ENCODE measurements at places on chromosomes 3 and 15. TPM values are rescaled to one million over a fixed set of nuclear protein-coding genes. Genes with fewer than 3 reads are reported as not detected.
A peak's percentile ranks its signal among the peaks of the same experiment; 100 is the strongest.

SKOR1 gene
- total RNA-seq = 1.3 TPM

MELTF gene
- total RNA-seq = 5.3 TPM

- no peak for DNase-seq
Measured at GRCh38 chr15:89998141-89998661, 2.9 kb upstream of the ZNF710 start.

ANAPC13 gene
- total RNA-seq = 39.1 TPM

GRCh38 chr3:127668906-127669305, 3.8 kb upstream of the ABTB1 start:
- peak; percentile 32 for DNase-seq

- no peak for DNase-seq
Measured at GRCh38 chr3:157438194-157438730, 1.6 kb downstream of the PTX3 start.

EAF2 gene
- 7.1 TPM for total RNA-seq

TRH gene
- not detected for total RNA-seq

SLC22A13 gene
- 0.98 TPM for total RNA-seq

SCG5 gene
- total RNA-seq = 2.5 TPM

CYP1A2 gene
- total RNA-seq = not detected

- DNase-seq = no peak
Measured at GRCh38 chr3:31178467-31178866, 284.0 kb upstream of the GADL1 start.

- no peak for DNase-seq
Measured at GRCh38 chr3:161266731-161267150, 45.6 kb downstream of the NMD3 start.

DNA sequence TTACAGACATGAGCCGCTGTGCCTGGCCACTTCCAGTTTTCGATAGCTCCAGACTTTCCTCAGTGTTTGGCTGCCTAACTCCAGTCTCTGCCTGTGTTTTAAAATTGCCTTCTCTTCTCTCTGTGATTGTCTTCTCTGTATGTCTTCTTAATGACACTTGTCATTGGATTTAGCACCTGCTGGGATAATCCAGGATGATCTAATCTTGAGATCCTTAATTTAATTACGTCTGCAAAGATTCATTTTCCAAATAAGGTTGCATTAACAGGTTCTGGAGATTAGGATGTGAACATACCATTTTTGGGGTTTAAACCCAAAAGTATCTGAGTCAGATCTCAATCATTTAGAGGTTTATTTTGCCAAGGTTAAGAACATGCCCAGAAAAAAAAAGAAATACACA, 222.2 kb upstream of the PDZRN3 start:
- no peak for DNase-seq

SLITRK3 gene
- total RNA-seq = not detected

GRCh38 chr3:183777016-183777618, 48.3 kb downstream of the MAP6D1 start:
- DNase-seq = no peak

DNA sequence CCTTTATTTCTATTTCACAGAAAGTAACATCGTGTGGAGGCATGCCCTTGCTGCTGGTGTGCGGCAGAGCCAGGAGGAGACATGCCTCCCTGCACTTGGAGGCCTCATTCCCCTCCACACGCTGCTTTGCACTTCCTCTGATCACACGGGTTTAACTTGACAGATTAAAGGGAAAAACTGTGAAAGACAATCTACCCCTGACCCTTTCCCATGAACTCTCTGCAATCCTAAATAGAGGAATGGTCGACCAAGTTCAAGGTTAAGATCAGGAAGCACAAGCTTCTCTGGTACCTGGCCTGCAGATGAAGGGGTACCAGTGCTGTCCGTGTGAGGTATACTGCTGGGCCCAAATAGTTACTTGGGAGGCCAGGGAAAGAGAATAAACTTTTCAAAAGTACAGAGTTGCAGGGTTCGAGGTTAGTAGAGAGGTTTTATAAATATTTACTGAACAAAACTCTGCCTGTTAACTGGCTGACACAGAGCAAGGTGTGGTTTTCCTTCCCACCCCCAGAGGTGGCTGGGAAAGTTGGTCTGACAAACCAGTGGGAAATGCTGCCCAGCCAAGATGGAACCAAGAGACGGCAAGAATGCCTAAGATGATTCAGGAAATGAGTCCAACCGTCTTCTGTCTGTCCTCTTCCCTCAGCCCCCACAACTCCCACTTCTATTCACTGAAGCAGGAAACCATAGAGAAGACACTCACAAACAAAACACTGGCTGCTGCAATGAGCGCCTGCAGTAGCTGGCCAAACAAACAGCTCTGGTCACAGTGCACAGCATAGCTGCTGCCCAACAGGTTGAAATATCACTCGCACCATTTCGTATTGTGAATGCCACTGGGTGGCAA, 79.6 kb downstream of the IGF2BP2 start:
- no peak for DNase-seq

- DNase-seq = no peak
Measured at GRCh38 chr15:45126535-45127158, 3.0 kb downstream of the DUOXA1 start.

- no peak for DNase-seq
Measured at GRCh38 chr3:172624999-172625398, 85.9 kb downstream of the NCEH1 start.

- DNase-seq = no peak
Measured at GRCh38 chr3:173938616-173939015, 541.1 kb downstream of the NLGN1 start.

IQCF5 gene
- total RNA-seq = not detected

- DNase-seq = no peak
Measured at GRCh38 chr3:119211193-119211592, 29.5 kb downstream of the B4GALT4 start.

FAM107A gene
- 38.3 TPM for total RNA-seq

ZNF80 gene
- not detected for total RNA-seq

CHRM5 gene
- total RNA-seq = 0.18 TPM

- no peak for DNase-seq
Measured at GRCh38 chr3:197202694-197203093, 95.7 kb downstream of the DLG1 start.

DNA sequence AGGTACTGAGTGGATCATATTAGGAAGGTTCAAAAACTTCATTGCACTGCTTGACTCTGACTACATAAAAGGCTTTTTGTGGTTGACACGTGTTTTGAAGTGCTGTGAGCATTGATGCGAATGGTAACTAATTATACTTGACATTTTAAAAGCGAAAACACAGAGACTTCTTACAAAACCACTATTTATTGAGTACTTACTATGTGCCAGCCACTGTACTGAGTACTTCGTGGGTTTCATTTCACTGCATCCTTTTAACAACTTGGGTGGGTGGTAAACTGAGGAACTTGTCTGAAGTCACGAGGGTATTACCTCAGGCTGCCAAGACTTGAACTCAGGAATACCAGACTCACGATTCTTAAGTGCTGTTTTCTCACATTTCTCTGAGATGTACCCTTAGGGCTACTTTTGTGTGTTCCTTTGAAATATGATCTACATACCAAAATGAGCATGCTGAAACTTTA, 45.3 kb upstream of the PPP4R2 start:
- no peak for DNase-seq

- DNase-seq = no peak
Measured at GRCh38 chr15:45346381-45346780, 32.0 kb downstream of the GATM start.

GRCh38 chr3:62622553-62623174, 249.3 kb upstream of the FEZF2 start:
- DNase-seq = no peak

DNA sequence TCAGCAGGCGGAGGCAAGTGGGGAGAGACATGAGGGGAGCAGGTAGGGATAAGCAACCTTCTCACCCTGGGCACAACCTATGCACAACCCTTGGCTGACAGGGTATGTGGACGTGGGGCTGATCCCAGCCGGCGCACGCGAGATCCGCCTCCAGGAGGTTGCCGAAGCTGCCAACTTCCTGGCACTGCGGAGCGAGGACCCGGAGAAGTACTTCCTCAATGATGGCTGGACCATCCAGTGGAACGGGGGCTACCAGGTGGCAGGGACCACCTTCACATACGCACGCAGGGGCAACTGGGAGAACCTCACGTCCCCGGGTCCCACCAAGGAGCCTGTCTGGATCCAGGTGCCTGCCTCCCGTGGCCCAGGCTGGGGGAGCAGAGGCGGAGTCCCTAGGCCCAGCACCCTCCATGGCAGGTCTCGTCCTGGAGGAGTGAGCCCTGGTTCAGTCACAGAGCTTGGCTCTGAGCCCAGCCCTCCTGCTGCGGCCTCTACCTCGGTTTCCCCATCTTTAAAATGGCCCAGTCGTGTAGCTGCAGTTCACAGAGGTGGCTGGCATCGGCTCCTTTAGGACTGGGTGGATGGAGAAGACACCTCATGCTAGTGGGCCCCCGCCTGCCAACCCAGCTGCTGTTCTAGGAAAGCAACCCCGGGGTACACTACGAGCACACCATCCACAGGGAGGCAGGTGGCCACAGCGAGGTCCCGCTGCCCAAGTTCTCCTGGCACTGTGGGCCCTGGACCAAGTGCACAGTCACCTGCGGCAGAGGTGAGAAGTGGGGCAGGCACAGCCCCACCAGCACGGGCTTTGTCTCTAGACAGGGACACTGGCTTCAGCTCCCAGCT, 96.0 kb downstream of the TBC1D2B start:
- no peak for DNase-seq

GRCh38 chr3:67635806-67636205, 18.6 kb downstream of the SUCLG2 start:
- no peak for DNase-seq

RLBP1 gene
- total RNA-seq = not detected

GRCh38 chr15:52464478-52464877, 64.2 kb downstream of the MYO5A start:
- DNase-seq = no peak

DNA sequence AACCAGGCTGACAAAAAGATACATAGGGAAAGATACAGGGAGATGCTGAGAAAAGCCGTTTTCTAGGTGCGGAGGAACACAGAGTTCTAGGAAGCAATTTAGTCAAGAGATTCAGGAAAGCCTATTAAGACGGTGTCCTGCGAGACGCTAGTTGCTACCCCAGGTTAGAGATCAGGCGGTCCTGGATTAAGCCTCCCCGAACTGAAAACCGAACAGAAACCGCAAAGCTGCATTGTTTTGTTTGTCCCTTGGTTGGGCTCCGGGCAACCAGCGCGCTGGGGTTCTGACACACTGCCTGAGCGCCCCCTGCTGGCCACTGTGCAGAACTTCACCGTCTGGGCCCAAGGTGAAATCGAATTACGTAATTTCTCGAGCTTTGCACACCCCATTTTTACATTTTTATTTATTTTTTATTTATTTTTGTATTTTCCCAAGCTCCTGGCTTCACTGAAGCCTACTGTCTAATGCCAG, 37.3 kb upstream of the NDUFB4 start:
- peak; percentile 91 for DNase-seq

GASK1A gene
- 17.8 TPM for total RNA-seq

GRCh38 chr15:80076321-80077318, 17.1 kb downstream of the ZFAND6 start:
- DNase-seq = no peak

DNA sequence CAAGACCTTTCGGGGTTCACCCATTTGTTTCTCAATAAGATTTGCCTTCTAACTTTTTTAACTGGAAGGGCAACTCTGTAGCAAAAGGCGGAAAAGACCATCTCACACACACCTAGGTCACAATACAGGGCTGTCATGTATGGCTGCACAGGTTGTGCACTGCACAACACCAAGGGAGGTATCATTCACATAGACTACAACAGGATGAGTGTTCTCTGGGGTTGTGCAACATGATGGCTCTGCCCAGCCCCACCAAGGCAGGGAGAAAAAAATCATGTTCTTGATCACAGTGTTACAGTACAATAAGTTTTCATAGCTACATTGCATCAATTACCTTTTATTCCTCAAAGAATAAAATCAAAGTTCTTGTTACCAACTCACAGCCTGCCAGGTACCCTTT, 52.8 kb downstream of the ANXA2 start:
- DNase-seq = no peak

- peak; percentile 72 for DNase-seq
Measured at GRCh38 chr3:168249550-168250414, 154.1 kb upstream of the GOLIM4 start.

ADAMTSL3 gene
- total RNA-seq = 39.1 TPM

- no peak for DNase-seq
Measured at GRCh38 chr3:43171748-43172147, 65.9 kb upstream of the POMGNT2 start.

- DNase-seq = no peak
Measured at GRCh38 chr3:144350125-144350524, 378.5 kb downstream of the DIPK2A start.

GHSR gene
- not detected for total RNA-seq

- DNase-seq = no peak
Measured at GRCh38 chr3:43410592-43410991, 124.3 kb downstream of the SNRK start.

NLGN1 gene
- 26.0 TPM for total RNA-seq

DNA sequence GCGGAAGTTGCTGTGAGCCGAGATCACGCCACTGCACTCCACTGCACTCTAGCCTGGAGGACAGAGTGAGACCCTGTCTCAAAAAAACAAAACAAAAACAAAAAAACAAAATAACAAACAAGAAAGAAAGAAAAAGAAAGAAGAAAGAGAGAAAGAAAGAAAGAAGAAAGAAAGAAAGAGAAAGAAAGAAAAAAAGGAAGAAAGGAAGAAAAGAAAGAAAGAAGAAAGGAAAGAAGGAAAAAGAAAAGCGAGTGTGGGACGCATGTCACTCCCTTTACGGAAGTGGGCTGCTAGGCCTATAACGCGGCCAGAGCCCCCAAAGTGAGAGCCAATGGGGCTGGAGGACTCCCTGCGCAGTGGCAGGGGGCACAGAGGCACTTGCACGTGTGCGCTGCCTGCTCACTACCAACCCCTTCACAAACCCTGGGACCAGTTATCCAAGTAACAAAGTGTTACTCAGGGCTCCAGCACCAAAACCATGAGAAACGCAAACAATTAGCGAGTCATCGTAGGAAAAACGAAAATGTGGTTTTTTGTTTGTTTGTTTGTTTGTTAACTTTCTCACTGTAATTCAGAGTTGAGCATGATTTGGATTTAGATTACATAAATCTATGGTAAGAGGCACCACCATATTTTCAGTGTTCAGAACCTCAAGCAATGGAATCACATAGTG, 40.8 kb upstream of the ATP1B3 start:
- no peak for DNase-seq

DNA sequence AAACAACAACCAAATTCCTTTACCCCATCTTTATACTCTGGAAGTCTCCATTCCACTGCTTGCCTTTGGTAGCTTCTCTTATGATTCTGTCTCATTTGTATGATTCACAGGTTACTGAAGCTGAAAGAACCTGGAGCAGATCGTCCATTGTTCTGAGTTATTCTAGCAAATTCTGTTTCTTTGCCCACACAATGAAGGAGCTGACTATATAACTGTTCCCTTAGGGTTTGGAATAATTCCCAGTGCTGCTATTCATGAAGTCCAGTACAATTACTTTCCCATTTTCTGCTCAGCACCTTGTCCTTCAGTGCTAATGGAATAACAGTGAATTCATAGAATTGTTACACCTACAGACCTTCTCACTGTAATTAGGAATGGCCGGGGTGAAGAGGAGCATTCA, 167.8 kb downstream of the CHST2 start:
- DNase-seq = no peak

- DNase-seq = no peak
Measured at GRCh38 chr3:170226426-170226960, 4.3 kb downstream of the PRKCI start.

GRCh38 chr15:83515164-83515563, 68.0 kb downstream of the SH3GL3 start:
- no peak for DNase-seq

All from sciatic nerve (tissue), 2 donors.